Peyer's patch (tissue), 4 donors: ENCODE measurements at places on chromosomes 12 and 14.

DNA sequence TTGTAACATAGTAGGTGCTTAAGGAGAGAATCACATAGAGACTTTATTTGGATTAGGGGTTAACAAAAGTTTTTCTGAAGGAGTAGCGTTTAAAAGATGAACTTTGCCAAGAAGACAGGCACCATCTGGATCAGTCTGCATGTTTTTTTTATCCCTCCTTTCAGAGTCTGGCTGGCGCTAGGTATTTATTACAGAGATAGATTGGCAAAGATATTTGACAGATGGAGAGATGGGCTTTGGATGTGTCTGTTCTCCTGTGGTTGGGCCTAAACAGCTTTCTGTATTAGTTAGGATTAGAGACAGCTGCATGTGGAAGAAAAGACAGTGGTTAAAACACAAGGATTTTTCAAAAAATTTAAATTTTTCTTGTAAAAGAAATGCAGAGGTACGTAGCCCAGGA lies 133.9 kb downstream of the C12orf75 start:
- no peak for DNase-seq

DNA sequence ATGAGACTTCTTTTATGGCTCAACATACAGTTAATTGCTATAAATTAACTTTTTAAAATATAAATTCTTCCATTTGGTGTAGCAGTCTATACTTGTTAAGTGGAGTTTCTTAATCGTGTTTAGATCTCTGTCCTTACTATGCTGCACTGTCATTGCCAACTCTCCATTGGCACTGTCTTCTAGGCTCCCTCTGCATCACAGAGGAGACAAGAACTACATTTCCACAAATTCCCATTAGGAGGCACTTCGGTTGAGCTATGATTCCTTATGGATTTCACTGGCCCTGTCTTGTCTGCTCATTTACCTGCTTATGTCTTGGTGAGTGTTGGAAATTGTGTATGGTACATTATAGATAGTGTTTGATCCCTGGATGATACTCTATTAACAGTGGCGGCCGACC lies 630.9 kb upstream of the ATXN7L3B start:
- DNase-seq, result no peak

GRCh38 chr12:129599406-129599805 lies 304.4 kb downstream of the TMEM132D start:
- DNase-seq, result no peak

GRCh38 chr12:123433615-123434014 lies 2.9 kb downstream of the RILPL2 start:
- DNase-seq, result no peak
